A172 (cell line): ENCODE measurements at places on chromosomes 13 and 19. TPM values are rescaled to one million over a fixed set of nuclear protein-coding genes. Genes with fewer than 3 reads are reported as not detected.

ATP4A gene
- total RNA-seq = not detected in 2 replicates

KCNN1 gene
- 0.14 TPM in 1 of 2 replicates, not detected in the other for total RNA-seq

C19orf67 gene
- not detected in 2 replicates for total RNA-seq

SLC1A6 gene
- total RNA-seq = not detected in 2 replicates

SCN1B gene
- total RNA-seq = 8.5 and 10.8 TPM in 2 replicates

CYP2A7 gene
- not detected in 2 replicates for total RNA-seq

KCTD4 gene
- total RNA-seq = 0.29 TPM in 1 of 2 replicates, not detected in the other

KLK12 gene
- total RNA-seq = not detected in 2 replicates

NFKBIB gene
- 16.3 and 17.1 TPM in 2 replicates for total RNA-seq

MYH14 gene
- total RNA-seq = 2.4 and 2.8 TPM in 2 replicates

SIGLEC11 gene
- not detected in 2 replicates for total RNA-seq

CEBPA gene
- total RNA-seq = 3.9 and 4.3 TPM in 2 replicates

GRK1 gene
- total RNA-seq = not detected in 2 replicates

CEACAM3 gene
- not detected in 2 replicates for total RNA-seq

ZNF568 gene
- 8.2 and 10.0 TPM in 2 replicates for total RNA-seq

ZIC5 gene
- 1.5 and 2.4 TPM in 2 replicates for total RNA-seq

TMEM143 gene
- total RNA-seq = 1.8 and 2.5 TPM in 2 replicates

MEIOSIN gene
- total RNA-seq = not detected in 2 replicates

S1PR5 gene
- 7.9 and 9.0 TPM in 2 replicates for total RNA-seq

COPE gene
- total RNA-seq = 429 and 452 TPM in 2 replicates

FBN3 gene
- 0.62 TPM in 1 of 2 replicates, not detected in the other for total RNA-seq

NOVA2 gene
- total RNA-seq = 0.17 and 0.53 TPM in 2 replicates

ATP8B3 gene
- total RNA-seq = 8.6 and 12.4 TPM in 2 replicates

CXCL17 gene
- not detected in 2 replicates for total RNA-seq

RPL28 gene
- 453 and 647 TPM in 2 replicates for total RNA-seq

KLF1 gene
- not detected in 2 replicates for total RNA-seq

OR4F17 gene
- total RNA-seq = not detected in 2 replicates

MISP3 gene
- 0.43 and 2.5 TPM in 2 replicates for total RNA-seq

COL5A3 gene
- 0.02 and 0.22 TPM in 2 replicates for total RNA-seq

C1QTNF9 gene
- not detected in 2 replicates for total RNA-seq

PGLYRP1 gene
- not detected in 2 replicates for total RNA-seq

KLK14 gene
- not detected in 2 replicates for total RNA-seq

GNG7 gene
- 0.38 and 1.1 TPM in 2 replicates for total RNA-seq

PPM1N gene
- total RNA-seq = 0.31 and 3.6 TPM in 2 replicates

CCNA1 gene
- 10.7 and 11.5 TPM in 2 replicates for total RNA-seq

CEACAM8 gene
- not detected in 2 replicates for total RNA-seq
